ENCODE measurements at places on chromosomes 13 and 19.

DNA sequence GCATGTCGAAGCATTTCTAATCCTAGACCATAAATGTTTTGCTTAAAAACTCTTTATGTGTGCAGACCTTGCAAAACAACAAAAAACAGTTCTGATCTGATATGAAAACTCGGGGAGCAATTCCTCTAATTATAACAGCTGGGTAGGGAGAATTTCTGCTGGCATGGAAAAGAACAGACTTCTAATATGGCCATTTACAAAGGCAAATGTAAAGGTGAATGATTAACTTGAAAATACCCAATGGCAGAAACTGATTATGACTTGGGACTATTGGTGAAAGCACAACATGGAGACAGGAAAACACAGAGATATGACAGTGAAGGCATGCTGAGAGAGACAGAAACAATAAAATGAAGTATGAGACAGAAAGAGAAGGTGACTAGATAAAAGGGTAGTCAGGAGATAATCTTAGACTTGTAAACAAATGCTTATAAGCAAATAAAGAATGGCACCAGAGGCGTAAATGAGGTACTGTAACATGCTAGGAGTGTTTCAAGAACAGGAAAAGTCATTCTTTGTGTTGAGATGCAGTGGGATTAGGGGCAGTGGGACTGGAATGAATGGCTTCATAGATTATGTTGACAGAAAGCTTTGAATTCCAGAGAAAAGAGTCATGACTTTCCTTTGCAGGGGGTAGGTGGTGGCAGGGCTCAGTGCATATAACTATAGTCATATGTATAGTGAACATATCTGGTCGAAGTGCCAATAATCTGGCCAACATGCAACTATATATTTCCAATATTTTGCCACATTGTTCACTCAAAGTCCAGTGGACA, 393.0 kb downstream of the ITGBL1 start:
- DNase-seq, result no peak

GRCh38 chr19:645912-646778, 6.5 kb downstream of the FGF22 start:
- DNase-seq, result no peak

GRCh38 chr13:62014299-62014698, 598.6 kb upstream of the PCDH20 start:
- DNase-seq, result no peak

DNA sequence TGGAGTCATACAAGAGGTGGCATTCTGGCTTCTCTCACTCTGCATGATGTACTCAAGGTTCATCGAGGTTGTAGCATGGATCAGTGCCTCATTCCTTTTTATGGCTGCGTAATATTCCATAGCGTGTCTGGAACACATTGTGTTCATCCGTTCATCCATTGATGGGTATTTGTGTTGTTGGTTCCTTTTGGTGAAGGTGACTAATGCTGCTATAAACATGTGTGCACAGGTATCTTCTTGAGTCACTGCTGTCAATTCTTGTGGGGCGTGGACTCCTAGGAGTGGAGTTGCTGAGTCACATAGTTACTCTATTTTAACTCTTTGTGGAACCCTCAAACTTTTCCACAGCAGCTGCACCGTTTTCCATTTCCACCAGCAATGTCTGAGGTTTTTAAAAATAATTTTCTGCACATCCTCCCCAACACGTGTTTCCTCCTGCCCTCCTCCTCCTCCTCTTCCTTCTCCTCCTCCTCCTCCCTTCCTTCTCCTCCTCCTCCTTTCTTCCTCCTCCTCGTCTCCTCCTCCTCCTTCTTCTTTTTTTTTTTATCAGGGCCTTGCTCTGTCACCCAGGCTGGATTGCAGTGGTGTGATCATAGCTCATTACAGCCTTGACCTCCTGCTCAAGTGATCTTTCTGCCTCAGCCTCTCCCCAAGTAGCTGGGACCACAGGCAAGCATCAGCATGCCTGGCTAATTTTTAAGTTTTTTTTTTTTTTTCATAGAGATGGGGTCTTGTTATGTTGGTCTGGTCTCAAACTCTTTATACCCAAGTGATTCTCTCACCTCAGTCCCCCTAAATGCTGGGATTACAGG, 2.0 kb upstream of the TMEM221 start:
- DNase-seq, result no peak

DNA sequence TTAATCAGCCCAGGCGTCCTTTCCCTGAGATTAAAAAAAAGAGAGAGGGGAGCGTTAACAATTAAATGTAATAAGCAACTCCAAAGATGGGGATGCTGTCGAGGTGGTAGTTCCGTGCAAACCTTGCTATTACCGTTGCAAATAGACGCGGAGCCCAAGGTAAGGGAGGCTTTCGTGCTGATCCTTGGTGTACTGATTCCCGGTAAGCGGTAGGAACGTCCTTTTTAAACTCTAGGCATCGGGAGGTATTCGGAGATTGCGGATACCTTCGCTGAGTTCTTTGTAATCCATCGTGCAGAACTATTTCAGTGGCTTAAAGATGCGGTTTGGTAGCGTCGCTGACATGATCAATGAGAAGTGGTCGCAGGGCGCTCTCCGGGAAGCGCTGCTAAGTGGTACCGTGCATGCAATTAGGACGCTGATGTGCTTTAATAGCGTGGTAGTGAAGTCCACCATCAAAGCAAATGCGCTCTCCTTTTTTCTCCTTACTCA, 3.1 kb downstream of the SLITRK5 start:
- DNase-seq, result no peak

GRCh38 chr13:113394339-113394640, 30.4 kb upstream of the GRTP1 start:
- DNase-seq, result no peak

DNA sequence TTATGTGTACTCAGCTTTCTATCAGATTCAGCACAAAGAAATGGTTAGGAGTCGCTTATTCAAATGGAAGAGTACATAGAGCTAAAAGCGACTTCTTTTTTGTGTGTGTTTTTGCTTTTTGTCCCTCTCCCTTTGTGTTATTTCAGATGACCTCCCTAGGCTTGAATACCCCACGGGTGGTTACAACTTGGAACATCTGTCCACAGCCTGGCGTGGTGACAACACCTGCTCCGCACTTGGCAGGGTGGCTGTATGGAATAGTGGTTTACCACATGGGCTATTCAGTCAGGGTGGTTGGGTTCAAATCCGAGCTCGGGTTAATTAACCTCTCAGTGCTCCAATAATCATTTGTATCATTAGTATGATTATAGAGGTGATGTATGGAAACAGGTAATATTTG, 151.6 kb upstream of the FREM2 start:
- no peak for DNase-seq

DNA sequence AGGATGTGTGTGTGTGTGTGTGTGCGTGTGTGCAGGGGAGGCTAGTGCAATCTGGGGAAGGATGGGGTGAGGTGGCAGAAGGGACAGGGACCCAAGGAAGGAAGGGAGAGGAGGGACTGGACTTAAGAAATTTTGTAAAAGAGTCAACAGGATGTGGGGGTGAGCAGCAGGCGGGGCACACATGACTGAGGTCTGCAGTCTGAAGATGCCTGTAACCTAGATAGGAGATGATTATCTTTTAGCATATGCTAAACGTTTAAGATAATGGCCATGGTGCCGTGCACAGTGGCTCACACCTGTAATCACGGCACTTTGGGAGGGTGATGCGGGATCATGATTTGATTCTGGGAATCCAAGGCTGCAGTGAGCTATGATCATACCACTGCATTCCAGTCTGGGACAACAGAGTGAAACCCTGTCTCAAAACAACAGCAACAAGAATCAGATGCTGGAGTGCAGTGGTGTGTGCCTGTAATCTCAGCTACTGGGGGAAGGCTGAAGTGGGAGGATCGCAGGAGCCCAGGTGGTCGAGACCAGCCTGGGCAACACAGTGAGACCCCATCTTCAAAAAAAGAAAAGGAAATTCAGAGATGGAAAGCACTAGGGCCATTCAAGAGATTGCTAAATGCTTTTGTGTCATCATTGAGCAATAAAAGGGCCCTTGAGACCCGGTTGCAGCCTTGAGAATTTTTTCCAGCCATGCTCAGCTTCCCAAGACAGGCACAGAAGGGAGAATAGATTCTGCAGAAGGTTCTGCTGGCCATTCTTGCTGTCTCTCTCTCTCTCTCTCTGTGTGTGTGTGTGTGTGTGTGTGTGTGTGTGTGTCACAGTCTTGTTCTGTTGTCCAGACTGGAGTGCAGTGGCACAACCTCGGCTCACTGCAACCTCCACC, 3.8 kb upstream of the ZNF414 start:
- no peak for DNase-seq

GRCh38 chr19:45045671-45046353, 7.0 kb downstream of the CLASRP start:
- no peak for DNase-seq

GRCh38 chr19:40326201-40326600, 22.0 kb downstream of the C19orf47 start:
- DNase-seq, result no peak

- no peak for DNase-seq
Measured at GRCh38 chr13:98467263-98467985, 109.5 kb downstream of the STK24 start.

- no peak for DNase-seq
Measured at GRCh38 chr19:38693380-38694223, 46.2 kb downstream of the ACTN4 start.

DNA sequence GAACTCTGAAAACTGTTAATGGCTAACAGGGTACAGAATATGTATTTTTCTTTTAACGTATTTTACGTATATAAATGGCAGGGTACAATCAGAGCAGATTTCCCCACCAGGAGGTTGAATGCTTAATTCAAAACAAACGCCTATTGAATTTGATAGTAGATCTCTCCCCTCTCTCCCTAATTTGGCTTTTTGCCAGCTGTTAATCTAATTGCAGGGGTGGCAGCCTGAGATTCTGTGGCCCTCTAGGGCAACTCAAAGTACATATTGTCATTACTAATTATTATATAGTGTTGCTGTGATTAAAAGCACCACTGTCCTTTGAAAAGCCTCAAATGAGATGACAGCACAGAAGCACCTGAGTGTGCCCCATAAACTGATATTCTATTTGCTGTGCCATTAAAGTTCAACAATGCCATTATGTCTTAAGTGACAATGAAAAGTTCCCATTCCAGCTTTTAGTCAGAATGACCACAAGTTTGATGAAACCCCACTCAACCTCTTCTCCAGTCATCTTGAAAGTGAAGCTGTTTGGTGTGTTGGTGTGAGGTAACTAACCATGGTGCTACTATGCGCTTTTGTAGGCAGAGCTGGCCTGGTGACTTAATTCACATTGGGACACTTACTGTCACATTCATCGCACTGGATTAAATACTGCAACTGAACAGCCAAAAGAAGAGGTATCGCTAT, 351.4 kb downstream of the KCNRG start:
- peak; percentile 14 for DNase-seq

DNA sequence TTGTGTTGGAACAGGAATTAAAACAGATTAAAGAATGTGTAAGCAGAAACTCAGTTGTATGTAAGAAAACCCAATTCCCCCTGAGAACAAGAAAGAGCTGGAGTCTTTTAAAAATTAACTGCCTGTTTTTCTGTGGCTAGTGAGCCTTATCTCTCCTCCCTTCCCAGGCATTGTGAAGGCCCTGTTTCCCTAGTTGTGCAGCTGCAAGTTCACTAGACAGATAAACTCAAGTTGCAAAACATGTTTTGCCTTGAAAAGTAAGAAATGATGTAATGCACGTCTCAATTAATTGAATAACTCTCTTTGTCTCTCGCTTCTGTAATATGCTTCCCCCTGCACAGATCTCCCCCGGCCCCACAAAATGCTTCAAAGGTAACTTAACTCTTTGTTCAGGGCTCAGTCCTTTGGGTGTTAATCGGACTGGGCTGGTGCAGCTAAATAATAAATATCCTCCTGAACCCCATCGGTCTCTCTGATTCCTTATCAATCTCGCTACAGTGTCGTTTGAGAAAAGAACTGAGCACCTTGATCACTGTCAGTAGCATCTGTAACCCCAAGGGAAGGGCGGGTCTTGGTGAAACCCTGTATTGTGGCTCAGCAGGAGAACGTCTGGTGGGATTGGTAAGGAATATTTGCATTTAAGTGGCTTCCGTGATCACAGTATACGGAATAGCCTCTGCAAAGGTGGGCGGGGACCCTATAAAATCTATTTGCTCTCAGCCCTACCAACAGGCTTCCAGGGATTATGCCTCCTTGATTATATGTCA, 1.6 kb upstream of the ZNF556 start:
- no peak for DNase-seq

DNA sequence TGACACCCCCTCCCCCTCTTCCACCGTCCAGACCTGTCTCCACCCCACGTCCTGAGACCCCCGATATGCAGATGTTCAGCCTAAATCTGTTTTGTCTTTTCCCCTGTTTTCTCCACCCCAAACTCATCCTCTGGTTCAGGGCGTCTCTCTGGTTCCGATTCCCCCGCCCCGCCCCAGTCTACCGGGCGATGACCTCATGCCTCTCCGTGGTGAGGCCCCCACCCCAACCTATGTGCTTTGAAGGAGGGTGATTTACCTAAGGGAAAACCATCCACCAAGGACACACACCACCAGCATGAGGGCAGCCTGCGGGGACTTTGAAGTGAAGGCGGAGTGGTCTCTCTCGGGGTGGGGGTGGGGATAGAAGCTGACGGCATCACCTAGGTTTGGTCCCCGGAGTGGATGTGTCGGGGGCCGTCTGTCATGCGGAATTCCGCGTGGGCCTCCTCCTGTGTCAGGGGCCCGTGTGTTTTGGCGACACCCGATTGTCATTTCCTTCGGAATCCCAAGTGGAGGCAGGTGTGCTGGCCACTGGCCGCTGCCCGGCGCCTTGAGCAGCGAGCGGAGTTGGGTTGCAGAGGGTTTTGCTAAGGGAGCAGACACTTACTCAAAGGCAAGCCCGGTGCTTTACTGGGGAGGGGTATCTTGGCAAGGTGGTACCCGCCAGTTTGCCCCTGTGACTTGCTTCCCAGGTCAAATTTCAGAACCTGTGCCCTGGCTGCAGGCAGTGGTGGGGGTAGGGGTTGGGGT, 1.4 kb downstream of the FZR1 start:
- no peak for DNase-seq

GRCh38 chr13:20431687-20432384, 93.8 kb downstream of the CRYL1 start:
- DNase-seq, result no peak

- DNase-seq, result no peak
Measured at GRCh38 chr13:107576430-107576829, 638.9 kb downstream of the LIG4 start.

DNA sequence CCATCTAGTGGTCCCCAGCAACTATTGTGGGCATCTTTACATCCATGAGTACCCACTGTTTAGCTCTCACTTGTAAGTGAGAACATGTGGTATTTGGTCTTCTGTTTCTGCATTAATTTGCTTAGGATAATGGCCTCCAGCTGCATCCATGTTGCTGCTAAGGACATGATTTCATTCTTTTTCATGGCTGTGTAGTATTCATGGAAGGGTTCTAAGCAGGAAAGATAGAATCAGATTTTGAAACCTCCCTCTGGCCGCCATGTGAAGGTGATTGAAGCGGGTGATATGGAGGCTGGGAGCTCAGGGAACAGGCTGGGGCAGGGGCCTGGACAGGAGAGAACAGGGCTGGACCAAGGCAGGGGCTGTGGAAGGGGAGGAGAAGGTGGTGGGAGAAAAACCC, 20.1 kb downstream of the LTBP4 start:
- no peak for DNase-seq

- DNase-seq, result no peak
Measured at GRCh38 chr13:104594806-104595205, 1528.6 kb upstream of the SLC10A2 start.

GRCh38 chr19:39845584-39845932, 621 bp downstream of the FBL start:
- no peak for DNase-seq
